ENCODE measurements at places on chromosomes 7 and 10.

DNA sequence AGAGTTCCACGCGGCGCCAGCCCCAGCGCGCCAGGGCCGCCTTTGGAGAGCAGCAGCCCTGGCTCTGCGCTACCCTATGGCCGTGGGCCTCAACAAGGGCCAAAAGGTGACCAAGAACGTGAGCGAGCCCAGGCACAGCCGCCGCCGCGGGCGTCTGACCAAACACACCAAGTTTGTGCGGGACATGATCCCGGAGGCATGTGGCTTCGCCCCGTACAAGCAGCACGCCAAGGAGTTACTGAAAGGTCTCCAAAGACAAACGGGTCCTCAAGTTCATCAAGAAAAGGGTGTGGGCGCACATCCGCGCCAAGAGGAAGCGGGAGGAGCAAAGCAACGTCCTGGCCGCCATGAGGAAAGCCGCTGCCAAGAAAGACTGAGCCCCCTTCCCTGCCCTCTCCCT is 144.1 kb downstream of the SRPK2 start:
- DNase-seq: no peak

DNA sequence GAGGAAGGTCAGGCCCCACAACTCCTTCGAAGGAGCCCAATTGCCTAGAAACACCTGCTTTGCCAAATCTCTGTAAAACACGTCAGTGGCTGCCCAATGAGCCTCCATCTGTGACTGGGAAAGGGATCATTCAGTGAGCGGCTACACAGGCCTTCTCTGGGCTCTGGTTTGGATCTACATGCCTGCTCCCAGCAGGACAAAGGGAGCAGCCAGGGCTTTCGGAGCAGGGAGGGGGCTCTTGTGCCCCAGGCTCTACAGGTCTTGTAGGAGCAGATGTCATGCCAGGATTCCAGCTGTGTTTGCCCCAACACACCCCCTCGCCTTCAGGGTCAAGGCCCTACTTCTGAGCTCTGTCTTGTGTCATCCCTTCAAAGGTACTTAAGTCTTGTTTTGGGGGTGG is 73.5 kb downstream of the CLEC2L start:
- no peak for DNase-seq

- no peak for DNase-seq
Observed at GRCh38 chr10:101932183-101932582, 88.6 kb upstream of the KCNIP2 start.

GRCh38 chr10:71053169-71053895 is 159.0 kb upstream of the UNC5B start:
- DNase-seq: no peak
